DMS79 treated with DMSO at 0.1 percent for 48 hours (cell line): ENCODE measurements at places on chromosomes 2 and 18.

- DNase-seq, result no peak
Observed at GRCh38 chr2:11858883-11859282, 112.5 kb downstream of the LPIN1 start.

DNA sequence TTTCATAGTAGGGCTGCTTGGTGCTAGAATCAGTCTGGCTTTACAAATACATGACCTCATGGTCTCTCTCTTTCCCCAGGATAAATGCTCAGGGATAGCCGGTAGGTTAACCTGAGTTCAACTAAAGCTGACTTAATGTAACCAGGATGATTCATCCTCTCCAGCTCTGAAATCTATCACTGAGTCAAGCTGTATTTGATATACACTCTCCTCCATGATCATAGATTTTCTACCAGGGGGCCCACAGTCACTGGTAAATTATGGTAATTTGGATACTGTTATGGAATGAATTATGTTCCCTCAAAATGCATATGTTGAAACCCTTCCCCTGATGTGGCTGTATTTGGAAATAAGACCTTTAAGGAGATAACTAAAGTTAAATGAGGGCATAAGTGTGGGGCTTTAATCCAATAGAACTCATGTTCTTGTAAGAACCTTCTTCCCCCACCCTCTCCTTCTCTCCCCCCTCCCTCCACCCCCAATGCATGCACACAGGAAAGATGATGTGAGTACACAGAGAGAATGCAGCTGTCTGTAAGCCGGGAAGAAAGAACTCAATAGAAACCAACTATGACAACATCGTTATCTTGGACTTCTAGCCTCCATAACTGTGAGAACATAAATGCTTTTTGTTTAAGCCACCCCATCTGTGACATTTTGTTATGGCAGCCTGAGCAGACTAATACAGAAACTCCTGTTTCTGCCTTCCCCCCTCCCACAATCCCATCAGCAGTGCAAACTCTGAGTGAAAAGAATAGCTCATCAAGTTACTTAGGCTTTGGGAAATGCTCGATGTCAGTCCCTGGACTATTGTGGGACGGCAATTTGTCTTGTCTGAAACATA is 134.9 kb upstream of the KYNU start:
- no peak for DNase-seq

GRCh38 chr2:157986761-157987160 is 110.6 kb upstream of the ACVR1 start:
- no peak for DNase-seq

DNA sequence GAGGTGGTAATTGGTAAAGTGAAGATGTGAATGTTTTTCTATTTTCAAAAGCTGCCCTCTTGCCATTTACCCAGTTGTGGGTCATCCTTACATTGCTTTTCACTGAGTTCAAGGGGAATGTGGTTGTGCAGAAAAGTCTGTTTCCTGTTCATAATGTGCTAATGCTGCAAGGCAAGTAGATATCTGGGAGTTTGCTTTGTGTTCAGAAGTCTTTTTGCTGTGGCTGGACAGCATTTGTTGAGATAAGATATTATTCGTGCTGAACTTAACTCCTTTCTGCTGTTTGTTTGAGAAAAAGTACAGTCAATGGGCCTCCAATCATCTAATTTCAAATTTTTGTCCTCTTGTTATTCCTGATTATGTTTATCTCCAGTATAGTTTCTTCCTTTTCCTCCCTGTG is 263.2 kb downstream of the LTBP1 start:
- no peak for DNase-seq

GRCh38 chr2:27884601-27885000 is 5.6 kb downstream of the RBKS start:
- DNase-seq, result no peak

DNA sequence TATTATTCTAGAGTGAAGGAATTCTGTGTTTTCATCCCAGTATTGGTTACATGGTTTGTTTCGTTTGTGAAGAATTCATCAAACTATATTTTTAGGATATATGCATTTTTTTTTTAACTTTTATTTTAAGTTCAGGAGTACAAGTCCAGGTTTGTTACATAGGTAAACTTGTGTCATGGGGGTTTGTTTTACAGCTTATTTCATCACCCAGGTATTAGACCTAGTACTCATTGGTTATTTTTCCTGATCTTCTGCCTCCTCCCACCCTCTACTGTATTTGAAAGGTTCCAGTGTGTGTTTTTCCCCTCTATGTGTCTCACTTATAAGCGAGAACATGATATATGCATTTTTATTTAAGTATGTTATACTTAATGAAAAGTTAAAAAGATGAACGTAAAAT is 47.6 kb downstream of the SCN9A start:
- no peak for DNase-seq

DNA sequence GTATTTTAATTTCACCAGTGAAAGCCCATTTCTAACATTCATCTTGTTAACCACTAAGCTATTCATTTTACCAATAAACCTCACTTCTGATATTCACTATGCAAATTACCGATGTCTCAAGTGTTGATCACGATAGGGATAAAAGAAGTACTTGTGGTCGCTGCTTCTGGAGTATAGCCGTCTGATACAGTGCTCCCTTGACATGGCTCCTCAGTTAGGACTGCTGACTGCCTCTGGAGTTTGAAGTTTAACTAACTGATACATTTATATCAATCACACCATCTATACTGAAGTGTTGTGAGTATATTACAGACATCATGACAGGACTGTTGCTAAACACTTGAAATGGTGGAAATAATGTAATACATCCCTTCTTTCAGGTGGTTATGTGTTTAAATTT is 95.6 kb downstream of the EHBP1 start:
- no peak for DNase-seq

- no peak for DNase-seq
Observed at GRCh38 chr2:15189216-15189615, 371.9 kb downstream of the NBAS start.

- no peak for DNase-seq
Observed at GRCh38 chr18:75037689-75037955, 171.3 kb downstream of the PTGR3 start.
